Stimulated activated CD4-positive, alpha-beta T cell treated with anti-CD3 and anti-CD28 coated beads, Interleukin-12 subunit alpha, Interleukin-12 subunit beta, amount 100 ng/mL, for 24 hours (primary cell): ENCODE measurements at places on chromosomes 6 and 20.

DNA sequence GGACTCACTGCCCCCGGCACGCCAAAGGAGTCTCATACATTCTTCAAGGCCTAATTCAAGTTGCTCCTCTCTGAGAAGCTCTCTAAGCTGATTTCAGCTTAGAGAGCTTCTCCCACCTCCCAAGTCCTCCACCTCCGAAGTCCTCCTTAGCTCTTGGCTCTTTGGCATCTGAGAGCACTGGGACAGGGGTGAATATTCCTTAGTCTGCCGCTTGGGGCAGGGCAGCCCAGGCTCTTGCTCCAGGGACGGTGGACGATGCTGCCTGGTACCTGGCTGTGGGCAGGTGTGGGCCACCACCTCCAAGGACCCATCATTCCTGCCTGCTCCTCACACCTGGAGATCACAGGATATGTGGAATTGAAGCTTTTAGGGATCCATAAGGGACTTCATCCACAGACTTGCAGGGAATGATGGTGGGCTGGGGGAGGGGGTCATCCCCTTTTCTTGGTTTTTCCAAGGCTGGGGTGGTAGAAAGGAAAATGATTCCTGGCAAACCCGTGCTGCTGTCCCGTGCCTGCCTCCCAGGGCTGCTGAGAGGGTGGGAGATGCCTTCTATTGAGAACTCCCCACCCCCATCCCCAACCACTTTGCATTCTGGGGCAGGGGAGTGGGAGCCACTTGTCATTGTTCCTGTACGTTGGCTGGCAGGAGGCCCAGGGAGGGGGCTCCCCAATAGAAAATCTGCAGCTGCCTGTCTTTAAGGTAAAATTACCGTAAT lies 57.4 kb downstream of the ARHGAP40 start:
- no peak for DNase-seq

DNA sequence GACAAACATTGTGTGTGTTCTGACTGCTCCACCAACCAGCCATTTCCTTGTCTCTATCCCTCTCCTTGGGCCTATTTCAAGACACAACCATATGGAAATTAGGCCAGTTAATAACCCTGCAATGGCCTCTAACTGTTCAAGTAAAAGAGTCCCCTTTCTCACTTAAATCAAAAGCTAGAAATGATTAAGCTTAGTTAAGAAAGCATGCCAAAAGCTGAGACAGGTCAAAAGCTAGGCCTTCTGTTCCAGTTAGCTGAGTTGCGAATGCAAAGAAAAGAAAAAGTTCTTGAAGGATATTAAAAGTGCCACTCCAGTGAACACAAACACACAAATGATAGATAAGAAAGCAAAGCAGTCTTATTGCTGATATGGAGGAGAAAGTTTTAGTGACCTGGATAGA lies 22.5 kb downstream of the SERINC1 start:
- DNase-seq: no peak

- no peak for DNase-seq
These were observed 21.6 kb upstream of the TBC1D7 start for GRCh38 chr6:13349811-13350506.

DNA sequence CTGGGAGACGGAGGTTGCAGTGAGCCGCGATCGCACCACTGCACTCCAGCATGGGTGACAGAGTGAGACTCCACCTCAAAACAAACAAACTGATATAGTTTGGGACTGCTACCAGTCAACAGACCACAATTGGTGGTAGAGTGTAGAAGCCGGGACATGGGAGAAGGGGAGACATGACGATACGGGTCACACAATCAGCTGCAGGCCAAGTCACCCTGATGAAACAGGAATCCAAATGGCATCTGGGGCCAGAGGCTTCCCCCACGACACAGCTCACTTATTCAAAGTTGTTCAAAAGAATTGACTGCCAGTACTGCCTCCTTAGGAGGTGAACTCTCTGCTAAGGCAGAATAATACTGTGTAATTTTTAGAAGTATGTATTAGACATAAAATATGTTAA lies 27.5 kb downstream of the AMD1 start:
- DNase-seq: no peak

GRCh38 chr6:1059596-1059995 lies 252.3 kb upstream of the FOXQ1 start:
- DNase-seq: no peak

DNA sequence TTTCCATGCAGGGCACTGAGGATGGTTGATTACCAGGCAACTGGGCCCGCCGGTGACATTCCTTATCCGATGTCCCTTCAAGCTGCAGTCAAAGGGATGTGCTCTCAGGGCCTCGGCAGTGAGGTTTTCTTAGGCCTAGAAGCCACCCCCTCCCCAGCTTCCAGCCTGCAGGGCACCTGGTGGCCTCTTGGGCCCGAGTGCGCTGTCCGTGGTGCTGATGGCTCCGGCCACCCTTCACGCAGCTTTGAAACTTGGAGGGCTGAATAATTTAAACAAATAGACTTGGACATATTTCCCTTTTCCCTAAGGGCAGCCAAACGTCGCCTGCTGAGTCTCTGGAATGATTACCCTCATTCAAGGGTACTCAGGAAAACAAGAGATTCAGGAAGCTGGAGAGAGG lies 8.9 kb upstream of the MLN start:
- DNase-seq: peak; percentile 18
